ENCODE measurements at places on chromosomes 5 and 9. TPM values are rescaled to one million over a fixed set of nuclear protein-coding genes. Genes with fewer than 3 reads are reported as not detected.

NPR3 gene
- total RNA-seq: 1.1 TPM

RLN2 gene
- not detected for total RNA-seq

PPP3R2 gene
- not detected for total RNA-seq

NXNL2 gene
- not detected for total RNA-seq

RNF180 gene
- 25.7 TPM for total RNA-seq

Data from gastroesophageal sphincter (tissue), 4 donors.